ENCODE measurements at places on chromosomes 5 and 9. TPM values are rescaled to one million over a fixed set of nuclear protein-coding genes. Genes with fewer than 3 reads are reported as not detected.

- no peak for DNase-seq
Observed at GRCh38 chr9:111063332-111063731, 25.1 kb upstream of the LPAR1 start.

DNA sequence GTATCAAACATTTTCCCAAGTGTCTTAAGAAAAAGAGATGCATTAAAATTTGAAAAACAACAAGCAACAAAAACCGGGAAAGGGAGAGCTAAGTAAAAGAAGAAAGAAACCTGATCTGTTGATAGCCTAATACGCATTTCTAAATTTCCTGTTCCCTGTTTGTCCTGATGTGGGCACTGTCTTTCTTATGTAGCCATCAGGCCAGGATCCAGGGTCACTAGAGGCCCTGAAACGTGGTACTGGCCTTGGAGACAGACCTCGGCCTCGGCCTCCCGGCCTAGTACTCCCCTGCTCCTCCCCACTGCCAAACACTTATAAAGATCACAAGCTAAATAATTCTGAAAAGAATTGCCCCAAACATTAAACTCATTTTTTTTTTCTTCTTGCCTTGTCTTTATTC, 547.2 kb downstream of the IRX1 start:
- DNase-seq, result no peak

- DNase-seq, result no peak
Observed at GRCh38 chr5:165003283-165003682, 1497.9 kb downstream of the MAT2B start.

DNA sequence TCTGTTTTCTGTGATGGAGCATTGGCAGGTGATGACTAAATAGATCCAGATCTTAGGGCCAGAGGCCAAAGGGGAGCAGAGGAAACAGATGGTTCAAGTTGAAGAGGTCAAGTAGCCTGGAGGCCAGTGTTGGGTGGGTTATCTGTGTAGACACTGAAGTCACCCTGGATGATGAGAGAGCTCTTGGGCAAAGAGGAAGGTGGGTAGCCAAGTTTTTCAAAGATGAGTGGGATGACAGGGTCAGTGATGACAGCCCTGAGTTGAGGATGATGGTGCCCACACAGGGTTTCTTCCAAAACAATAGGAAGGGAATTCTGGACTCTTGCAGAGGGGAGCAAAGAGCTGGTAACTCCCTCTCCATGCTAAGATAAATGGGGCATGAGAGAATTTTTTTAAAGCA, 76.6 kb downstream of the CD180 start:
- DNase-seq, result no peak

GRCh38 chr5:104859437-104859836, 1296.8 kb upstream of the NUDT12 start:
- no peak for DNase-seq

- no peak for DNase-seq
Observed at GRCh38 chr5:5014586-5015235, 125.4 kb upstream of the ADAMTS16 start.

- DNase-seq, result no peak
Observed at GRCh38 chr9:136204145-136204805, 653 bp downstream of the LHX3 start.

DNA sequence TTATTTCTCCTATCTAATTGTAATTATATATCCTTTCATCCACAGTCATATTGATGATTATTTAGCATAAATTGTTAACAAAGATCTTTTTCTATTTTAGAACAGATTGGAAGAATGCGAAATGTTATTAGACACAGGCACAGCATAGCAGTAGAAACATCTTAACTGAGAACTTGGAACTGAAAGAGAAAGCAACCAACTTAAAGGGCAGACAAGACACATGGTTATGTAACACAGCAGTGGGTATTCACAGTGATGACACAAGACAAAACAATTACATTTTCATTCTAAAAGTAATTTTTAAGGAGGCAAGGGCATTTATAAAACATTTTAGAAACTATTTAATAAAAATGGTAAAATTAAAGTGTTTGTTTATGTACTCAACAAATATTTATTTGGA, 57.7 kb upstream of the MEF2C start:
- DNase-seq, result no peak

- DNase-seq, result no peak
Observed at GRCh38 chr5:57332361-57332760, 150.2 kb downstream of the ACTBL2 start.

DNA sequence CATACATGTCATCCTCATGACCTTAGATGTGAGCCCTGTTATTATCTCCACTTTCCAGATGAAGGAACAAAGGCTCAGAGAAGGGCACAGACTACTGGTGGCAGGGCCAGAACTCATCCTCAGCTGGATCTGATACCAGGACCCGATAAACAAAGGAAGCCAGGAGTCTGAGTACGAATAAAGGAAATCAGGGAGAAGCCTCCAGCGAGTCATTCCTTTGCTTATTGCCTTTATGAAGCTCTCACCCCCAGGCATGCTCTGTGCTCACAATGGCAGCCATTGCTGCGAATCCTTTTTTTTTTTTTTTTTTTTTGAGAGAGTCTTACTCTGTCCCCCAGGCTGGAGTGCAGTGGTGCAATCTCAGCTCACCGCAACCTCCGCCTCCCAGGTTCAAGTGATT, 130.1 kb downstream of the GAPVD1 start:
- DNase-seq, result no peak

DNA sequence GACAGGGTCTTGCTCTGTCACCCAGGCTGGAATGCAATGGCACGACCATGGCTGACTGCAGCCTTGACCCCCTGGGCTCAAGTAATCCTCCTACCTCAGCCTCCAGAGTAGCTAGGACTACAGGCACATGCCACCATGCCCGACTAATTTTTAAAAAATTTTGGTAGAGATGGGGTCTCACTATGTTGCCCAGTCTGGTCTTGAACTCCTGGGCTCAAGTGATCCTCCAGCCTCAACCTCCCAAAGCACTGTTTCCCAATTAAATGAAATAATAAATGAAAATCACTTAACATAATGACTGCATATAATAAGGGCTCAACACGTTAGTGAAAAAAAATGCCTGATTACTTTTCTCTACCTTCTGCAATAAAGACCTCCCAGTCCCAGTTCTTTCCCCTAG, 71.0 kb downstream of the UGCG start:
- DNase-seq, result no peak

- no peak for DNase-seq
Observed at GRCh38 chr5:162769019-162769418, 668.4 kb upstream of the CCNG1 start.

GRIN1 gene
- not detected for total RNA-seq

IL31RA gene
- 0.27 TPM for total RNA-seq

Measured in left ventricle myocardium inferior (tissue), 1 donor.